AG04449 (cell line): ENCODE measurements at places on chromosomes 13 and 19.

DNA sequence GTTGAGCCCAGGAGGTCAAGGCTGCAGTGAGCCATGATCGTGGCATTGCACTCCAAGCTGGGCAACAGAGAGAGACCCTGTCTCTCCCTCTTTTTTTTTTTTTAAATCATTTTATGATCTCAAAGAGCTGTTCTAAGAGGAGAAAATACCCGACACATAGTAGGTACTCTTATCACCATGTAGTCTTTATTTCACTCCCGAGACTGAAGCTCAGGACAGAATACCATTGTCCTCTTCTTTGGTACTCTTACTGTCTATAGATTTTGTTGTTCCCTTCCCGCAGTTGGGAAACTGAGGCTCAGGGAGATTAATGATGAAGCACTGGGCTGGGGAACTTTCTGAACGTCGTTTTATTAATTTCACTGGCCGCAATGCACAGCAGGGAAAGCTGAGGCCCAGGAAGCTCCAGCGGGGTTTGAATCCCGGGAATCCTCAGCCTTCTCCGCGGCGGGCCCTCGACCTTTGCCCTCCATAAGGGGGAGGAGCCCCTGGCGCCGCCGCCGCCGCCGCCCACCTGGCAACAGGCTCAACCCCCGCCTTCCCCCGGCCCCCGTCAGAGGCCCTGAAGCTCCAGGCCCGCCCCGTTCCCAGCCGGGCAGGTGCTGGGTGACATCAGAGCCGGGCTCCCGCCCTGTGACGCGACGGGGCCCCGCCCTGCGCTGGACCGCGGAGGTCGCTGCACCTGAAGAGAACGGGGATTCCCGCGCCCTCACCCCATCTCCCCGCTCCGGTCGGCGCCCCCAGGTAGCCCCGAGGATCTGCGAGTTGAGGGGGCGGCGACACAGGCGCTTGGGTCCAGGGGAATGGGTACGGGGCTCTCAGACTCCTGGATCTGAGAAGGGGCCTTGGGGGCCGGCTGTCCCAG lies 1.6 kb downstream of the MYH14 start:
- no peak for DNase-seq

GRCh38 chr13:84896128-84896527 lies 903.1 kb downstream of the SLITRK6 start:
- peak; percentile 5 for DNase-seq

GRCh38 chr19:23913931-23914330 lies 755 bp upstream of the ZNF726 start:
- DNase-seq, result no peak

GRCh38 chr19:11534948-11535347 lies 3.7 kb upstream of the CNN1 start:
- no peak for DNase-seq
